Mesenteric fat pad (tissue), 1 donor: ENCODE measurements at places on chromosomes 2 and 18. TPM values are rescaled to one million over a fixed set of nuclear protein-coding genes. Genes with fewer than 3 reads are reported as not detected.

SPAG16 gene
- total RNA-seq, result 10.9 TPM

DNA sequence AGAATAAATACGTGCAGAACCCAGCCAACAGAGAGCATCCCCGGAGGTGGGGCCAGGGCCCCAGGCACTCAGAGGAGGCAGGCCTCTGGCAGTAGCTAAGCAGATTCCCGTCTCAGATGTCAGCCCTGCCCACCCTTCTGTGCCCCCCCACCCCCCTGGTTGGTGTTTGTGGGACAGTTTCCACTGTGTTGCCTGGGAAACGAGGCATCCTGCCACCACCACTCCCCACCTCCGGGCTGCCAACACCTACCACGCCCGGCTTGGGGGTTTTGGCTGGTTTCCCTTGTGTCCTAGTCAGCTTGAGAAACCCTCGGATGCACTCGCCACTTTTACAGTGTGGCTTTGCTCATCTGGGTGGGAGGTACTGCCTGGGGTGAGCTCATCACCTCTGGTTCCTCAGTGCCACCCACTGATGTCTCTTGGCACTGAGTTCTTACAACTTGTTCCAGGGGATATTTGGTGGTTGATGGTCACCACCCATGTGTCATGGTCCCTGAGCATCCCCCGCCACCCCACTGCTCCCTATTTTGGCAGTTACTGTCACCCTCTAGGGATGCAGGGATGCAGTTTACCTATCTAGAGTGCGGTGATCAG, 72.4 kb upstream of the YWHAQ start:
- no peak for DNase-seq

NT5C1B gene
- not detected for total RNA-seq

GRCh38 chr2:16817305-16818202, 151.9 kb upstream of the CYRIA start:
- no peak for DNase-seq

GRCh38 chr18:37440206-37440605, 125.4 kb downstream of the CELF4 start:
- no peak for DNase-seq

ACVR1C gene
- 44.9 TPM for total RNA-seq

RIT2 gene
- not detected for total RNA-seq

GRCh38 chr2:145927131-145927950, 1407.4 kb upstream of the ZEB2 start:
- no peak for DNase-seq

SMARCAL1 gene
- total RNA-seq, result 12.7 TPM

GRCh38 chr2:129008055-129008880, 689.6 kb upstream of the HS6ST1 start:
- DNase-seq, result no peak

DNA sequence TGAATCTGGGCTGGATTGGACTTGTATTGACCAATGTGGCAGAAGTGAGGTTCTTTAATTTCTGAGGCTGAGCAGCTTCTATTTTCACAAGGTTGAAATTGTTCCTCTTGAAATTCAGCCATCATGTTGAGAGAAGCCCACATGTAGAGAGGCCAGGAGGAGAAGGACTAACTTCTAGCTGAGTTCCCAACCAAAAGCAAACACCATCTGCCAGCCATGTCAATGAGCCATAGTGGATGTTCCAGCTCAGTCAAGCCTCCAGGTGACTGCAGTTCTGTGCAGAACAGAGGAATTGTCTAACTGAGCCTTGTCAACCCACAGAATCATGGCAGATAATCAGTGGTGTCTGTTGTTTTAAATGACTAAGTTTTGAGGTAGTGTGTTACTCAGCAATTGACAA, 110.6 kb upstream of the ACVR1 start:
- DNase-seq, result no peak

DYNAP gene
- total RNA-seq, result not detected

DNA sequence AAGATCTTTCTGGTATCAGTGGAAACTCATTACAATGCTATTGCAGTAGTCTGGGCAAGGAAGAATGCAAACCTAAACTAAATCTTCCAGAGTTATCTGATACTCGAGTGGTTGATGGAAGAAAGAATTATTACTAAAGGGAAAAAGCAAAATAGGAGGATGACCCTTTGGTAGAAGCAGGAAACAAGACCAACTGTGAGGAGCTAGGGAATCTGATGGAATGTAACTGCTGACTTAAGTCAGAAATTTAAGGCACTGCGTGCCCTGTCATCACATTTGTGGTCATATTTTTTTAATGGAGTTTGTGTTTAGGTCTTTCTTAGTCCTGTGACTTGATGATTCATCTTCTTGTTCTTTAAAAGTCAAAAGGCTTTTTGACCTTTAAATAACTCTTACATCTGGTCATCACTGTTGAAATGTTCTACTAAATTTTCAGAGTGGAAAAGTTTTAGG, 36.5 kb upstream of the ARMC9 start:
- DNase-seq, result no peak

GRCh38 chr2:85662899-85663593, 5.0 kb downstream of the SFTPB start:
- DNase-seq, result no peak

GRCh38 chr2:54572636-54573536, 116.8 kb downstream of the SPTBN1 start:
- no peak for DNase-seq

DNA sequence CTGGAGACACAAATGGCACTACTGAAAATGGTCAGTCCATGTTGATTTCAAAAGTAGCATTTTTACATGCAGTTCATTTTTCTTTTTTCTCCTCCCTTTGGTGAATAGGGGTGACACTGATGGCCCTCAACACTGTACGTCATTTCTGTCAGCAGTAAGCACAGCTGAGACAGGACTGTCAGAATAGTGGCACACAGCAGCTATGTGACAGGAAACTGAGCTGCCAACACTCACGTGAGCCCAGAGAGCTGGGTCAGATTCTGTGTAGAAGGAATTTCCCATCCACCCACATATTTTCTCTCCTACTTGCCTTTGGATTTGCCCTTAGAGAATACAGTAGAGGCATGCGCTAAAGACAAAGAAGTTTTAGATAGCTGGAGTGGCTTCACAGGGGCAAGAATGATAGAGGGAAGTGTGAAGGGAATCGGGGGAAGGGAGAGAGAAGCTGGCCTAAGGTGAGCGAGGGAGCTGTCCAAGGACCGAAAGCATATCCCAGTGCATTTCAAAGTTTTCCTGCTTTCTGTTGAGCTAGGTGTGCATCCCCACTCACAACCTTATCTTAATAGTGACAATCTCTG, 476.6 kb downstream of the CNTNAP5 start:
- DNase-seq, result no peak

DNA sequence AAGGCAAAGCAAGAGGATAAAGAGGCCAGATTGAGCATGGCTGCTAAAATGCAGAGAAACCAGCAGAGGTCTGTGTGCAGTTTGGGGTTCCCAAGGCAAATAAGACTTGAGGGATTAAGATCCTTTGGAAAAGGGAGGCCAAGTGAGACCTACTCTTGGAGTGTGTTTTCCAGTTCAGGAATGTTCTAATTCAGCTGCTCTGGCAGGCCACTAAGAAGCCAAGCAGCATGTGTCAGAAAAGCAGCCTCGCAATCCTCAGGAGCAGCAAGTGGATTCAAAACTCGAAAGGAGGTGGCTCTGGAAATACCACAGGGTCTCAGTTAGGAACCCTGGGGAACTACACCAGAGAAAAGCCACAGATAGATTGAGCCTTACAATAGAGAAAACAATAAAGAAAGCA, 569.2 kb downstream of the METTL4 start:
- no peak for DNase-seq

DNA sequence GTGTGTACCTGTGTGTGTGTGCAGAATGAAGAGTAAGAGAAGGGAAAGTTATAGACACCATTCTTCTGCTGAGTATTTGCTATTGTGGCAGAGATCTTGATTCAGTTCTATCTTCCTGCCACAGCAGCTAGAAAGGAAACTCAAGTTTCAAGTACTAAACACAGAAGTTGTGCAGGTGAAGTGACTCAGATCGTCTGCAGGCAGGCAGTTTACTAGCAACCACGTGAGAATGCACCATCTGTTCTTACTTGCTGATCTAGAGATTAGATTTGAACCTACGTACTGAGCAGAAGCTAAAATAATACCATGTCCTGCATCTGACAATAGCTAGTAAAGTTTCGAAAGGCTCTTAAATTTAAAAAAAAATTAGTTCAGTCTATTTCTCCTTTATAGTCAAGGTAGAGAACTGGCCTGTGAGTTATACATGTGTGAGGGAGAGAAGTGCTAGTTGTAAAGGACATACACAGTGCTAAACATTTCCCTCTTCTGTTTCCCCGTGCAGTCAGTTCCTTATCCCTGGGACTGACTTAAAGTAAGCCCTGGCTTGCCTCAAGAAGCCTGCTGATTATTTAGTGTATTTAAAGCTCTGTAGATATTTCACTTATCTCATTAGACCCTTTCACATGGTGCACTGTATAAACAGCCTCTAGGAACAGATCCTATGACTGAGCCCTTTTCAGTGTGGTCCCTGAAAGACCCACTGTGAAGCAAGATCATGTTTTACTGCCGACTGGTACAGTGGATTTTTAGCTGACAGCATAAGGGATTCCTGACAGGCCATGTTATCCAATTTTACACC, 45.0 kb downstream of the SLC38A11 start:
- no peak for DNase-seq

DNA sequence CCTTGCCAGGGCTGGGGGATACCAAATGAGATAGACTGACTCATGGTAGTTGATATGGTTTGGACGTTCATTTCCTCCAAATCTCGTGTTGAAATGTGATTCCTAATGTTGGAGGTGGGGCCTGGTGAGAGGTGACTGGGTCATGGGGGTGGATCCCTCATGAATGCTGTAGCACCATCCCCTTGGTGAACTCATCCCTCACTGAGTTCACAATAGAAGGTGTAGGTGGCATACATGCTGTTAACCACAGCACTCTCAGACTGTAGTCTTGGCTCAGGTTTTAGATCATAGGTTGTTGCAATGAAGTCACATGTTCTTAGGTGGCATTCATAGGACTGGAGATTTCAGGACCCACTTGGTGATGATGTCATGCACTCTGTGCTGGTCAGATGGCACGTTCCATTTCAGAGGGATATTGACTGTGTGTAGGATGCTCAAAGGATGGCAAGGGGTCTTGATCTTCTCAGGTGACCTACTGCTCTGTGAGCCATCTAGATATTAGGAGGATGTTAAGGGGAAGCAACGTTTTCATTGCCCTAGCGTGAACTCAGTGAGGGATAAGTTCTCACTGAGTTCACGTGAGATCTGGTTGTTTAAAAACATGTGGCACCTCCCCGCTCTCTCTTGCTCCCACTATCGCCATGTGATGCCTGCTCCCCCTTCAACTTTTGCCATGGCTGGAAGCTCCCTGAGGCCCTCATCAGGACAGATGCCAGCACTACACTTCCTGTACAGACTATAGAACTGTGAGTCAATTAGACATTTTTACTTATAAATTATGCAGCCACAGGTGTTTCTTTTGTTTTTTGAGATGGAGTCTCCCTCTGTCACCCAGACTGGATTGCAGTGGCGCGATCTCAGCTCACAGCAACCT, 73.8 kb upstream of the ACAA2 start:
- DNase-seq, result no peak

GRCh38 chr2:149271575-149271974, 58.8 kb upstream of the LYPD6 start:
- no peak for DNase-seq

CNGA3 gene
- 1.1 TPM for total RNA-seq

DNA sequence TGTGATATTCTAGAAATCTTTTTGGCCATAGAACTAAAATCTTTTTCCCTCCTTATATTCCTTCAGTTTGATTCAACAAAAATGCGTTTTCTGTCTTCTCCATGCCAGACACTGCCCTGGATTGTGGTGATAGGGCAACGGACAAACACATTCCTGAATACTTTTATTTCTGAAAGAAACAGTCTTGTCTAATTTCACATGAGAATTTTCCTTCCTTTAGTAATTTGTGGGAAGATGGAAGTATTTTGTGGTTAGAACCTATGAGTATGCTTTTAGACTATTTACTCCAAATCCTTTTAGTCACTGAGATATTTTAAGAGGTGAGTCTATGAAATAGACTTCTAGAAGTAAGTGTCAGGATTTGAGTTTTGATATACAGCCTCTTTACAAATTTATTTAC, 49.6 kb downstream of the COL5A2 start:
- no peak for DNase-seq

INO80D gene
- total RNA-seq, result 22.1 TPM

DNA sequence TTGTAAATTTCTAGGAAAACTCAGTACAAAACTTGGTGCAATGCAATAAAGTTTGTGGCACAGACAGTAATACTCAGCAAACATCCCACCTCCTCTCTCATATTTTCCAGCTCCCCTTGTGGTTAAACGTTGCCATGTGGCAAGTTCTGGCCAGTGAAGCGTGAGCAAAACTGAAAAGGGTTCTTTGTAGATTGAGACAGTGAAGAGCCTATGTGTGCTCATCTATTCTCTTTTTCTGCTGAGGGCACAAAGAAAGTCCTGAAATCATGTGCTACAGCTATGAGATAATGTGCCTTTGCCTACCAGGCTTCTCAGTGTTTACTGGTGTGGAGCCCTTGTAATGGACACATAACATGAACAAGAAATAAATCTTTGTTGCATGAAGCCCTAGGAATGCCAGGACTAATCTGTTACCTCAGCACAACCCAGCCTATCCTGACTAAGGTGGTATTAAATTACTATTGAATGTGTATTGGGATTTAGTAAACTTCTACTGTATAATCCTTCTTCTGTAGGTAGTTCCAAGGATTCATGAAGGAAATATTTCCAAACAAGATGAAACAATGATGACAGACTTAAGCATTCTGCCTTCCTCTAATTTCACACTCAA, 13.0 kb upstream of the TYMS start:
- no peak for DNase-seq

DNA sequence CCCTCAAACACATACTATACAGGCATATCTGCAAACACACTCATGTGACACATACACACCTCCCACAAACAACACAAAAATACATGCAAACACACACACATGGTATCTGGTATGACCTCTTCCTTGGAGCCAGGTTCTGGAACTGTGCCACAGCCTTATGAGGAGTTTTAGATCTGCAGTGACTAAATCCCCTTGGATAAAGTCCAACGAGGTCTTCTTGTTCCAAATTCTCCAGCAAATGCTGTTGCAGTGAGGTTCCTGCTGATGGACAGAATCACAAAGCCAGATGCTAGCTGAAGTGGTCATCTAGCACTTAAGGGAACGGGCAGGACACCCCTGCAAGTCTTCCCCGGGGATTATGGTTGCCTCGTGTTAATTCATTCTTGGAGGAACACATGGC, 54.5 kb upstream of the DAPL1 start:
- no peak for DNase-seq

- DNase-seq, result no peak
These were observed 423.7 kb downstream of the TGIF1 start for GRCh38 chr18:3873698-3874097.

- DNase-seq, result no peak
These were observed 105.4 kb downstream of the KCNH7 start for GRCh38 chr2:162732946-162733698.

COL6A3 gene
- 409 TPM for total RNA-seq

TGFBRAP1 gene
- 22.0 TPM for total RNA-seq

- no peak for DNase-seq
These were observed 260.6 kb downstream of the CLIP4 start for GRCh38 chr2:29375843-29376242.

IL1A gene
- not detected for total RNA-seq

GRCh38 chr2:172461591-172462372, 34.4 kb downstream of the ITGA6 start:
- no peak for DNase-seq
